A549 treated with DMSO at 1 μM for 4 hours (cell line): ENCODE measurements at places on chromosomes 13 and 19. TPM values are rescaled to one million over a fixed set of nuclear protein-coding genes. Genes with fewer than 3 reads are reported as not detected.

Gene STAP2
- total RNA-seq = not detected in 5 replicates

Gene SIGLEC12
- not detected in 5 replicates for total RNA-seq

Gene PTBP1
- total RNA-seq = 222 to 238 TPM (median 234 TPM) in 5 replicates

Gene KIR3DL1
- total RNA-seq = not detected in 5 replicates

Gene MAP4K1
- 0.53 to 1.2 TPM (median 0.73 TPM) in 5 replicates for total RNA-seq

Gene DZIP1
- 9.5 to 15.2 TPM (median 13.9 TPM) in 5 replicates for total RNA-seq

Gene ETFB
- total RNA-seq = 180 to 255 TPM (median 204 TPM) in 5 replicates

Gene SIGLEC5
- not detected in 5 replicates for total RNA-seq

Gene SLC17A7
- 0.49 to 0.63 TPM (median 0.61 TPM) in 5 replicates for total RNA-seq

Gene CILP2
- 0.15 to 0.44 TPM (median 0.21 TPM) in 5 replicates for total RNA-seq

Gene AMER2
- total RNA-seq = not detected in 5 replicates

Gene CHAF1A
- total RNA-seq = 21.8 to 26.4 TPM (median 23.6 TPM) in 5 replicates

Gene DOCK6
- total RNA-seq = 8.1 to 9.7 TPM (median 8.8 TPM) in 5 replicates

Gene MYH14
- 5.5 to 7.0 TPM (median 6.6 TPM) in 5 replicates for total RNA-seq

Gene CLDN10
- total RNA-seq = 0.22 to 0.62 TPM (median 0.35 TPM) in 4 of 5 replicates, not detected in the other

Gene NLRP11
- total RNA-seq = 0.02 TPM in 1 of 5 replicates, not detected in the others

Gene CCL25
- not detected in 5 replicates for total RNA-seq

Gene IZUMO2
- not detected in 5 replicates for total RNA-seq

Gene KIR2DL4
- not detected in 5 replicates for total RNA-seq

Gene ZNF667
- total RNA-seq = not detected in 5 replicates

Gene MBD3
- total RNA-seq = 37.2 to 56.9 TPM (median 47.8 TPM) in 5 replicates

Gene CFAP97D2
- total RNA-seq = not detected in 5 replicates

Gene ZNF577
- total RNA-seq = 0.06 to 0.08 TPM (median 0.07 TPM) in 3 of 5 replicates, not detected in the others

Gene FREM2
- under 0.01 TPM in 1 of 5 replicates, not detected in the others for total RNA-seq

Gene ZNF878
- not detected in 5 replicates for total RNA-seq

Gene DLEU7
- not detected in 5 replicates for total RNA-seq

Gene TJP3
- total RNA-seq = 0.38 to 0.73 TPM (median 0.53 TPM) in 5 replicates

Gene EDDM13
- total RNA-seq = not detected in 5 replicates

Gene FCER2
- total RNA-seq = not detected in 5 replicates

Gene GPR180
- total RNA-seq = 2.6 to 4.5 TPM (median 3.8 TPM) in 5 replicates

Gene SCGB2B2
- total RNA-seq = 0.03 to 0.19 TPM (median 0.08 TPM) in 3 of 5 replicates, not detected in the others

Gene GRIN2D
- 6.3 to 11.7 TPM (median 9.1 TPM) in 5 replicates for total RNA-seq

Gene SYCN
- not detected in 5 replicates for total RNA-seq

Gene CLEC11A
- total RNA-seq = 6.4 to 10.5 TPM (median 9.0 TPM) in 5 replicates

Gene KIR2DL1
- total RNA-seq = not detected in 5 replicates

Gene TIMM50
- total RNA-seq = 173 to 234 TPM (median 221 TPM) in 5 replicates

Gene ADM5
- total RNA-seq = 4.0 to 7.6 TPM (median 5.7 TPM) in 5 replicates

Gene TPTE2
- not detected in 5 replicates for total RNA-seq

Gene ARL11
- not detected in 5 replicates for total RNA-seq

Gene FPR1
- total RNA-seq = 0.08 TPM in 1 of 5 replicates, not detected in the others

Gene CGB2
- 0.22 to 0.41 TPM (median 0.35 TPM) in 3 of 5 replicates, not detected in the others for total RNA-seq

Gene WTIP
- 24.9 to 32.8 TPM (median 32.0 TPM) in 5 replicates for total RNA-seq

Gene C2CD4C
- 0.22 to 0.60 TPM (median 0.58 TPM) in 5 replicates for total RNA-seq

Gene PRKCG
- 4.4 to 6.6 TPM (median 6.0 TPM) in 5 replicates for total RNA-seq

Gene PEX11G
- 1.7 to 2.3 TPM (median 1.9 TPM) in 5 replicates for total RNA-seq

Gene SNRNP70
- total RNA-seq = 283 to 359 TPM (median 313 TPM) in 5 replicates

Gene PTH2
- total RNA-seq = not detected in 5 replicates

Gene ZNF221
- total RNA-seq = 0.49 to 1.4 TPM (median 0.67 TPM) in 5 replicates

Gene OR4F17
- total RNA-seq = not detected in 5 replicates

Gene IL12RB1
- total RNA-seq = not detected in 5 replicates

Gene CEACAM21
- total RNA-seq = not detected in 5 replicates

Gene NCAN
- total RNA-seq = 0.03 to 0.20 TPM (median 0.09 TPM) in 4 of 5 replicates, not detected in the other

Gene C13orf42
- not detected in 5 replicates for total RNA-seq

Gene BEST2
- total RNA-seq = 0.06 TPM in 1 of 5 replicates, not detected in the others
